Glutamatergic neuron (in vitro differentiated cells): ENCODE measurements at places on chromosomes 2 and 18. TPM values are rescaled to one million over a fixed set of nuclear protein-coding genes. Genes with fewer than 3 reads are reported as not detected.
A peak's percentile ranks its signal among the peaks of the same experiment; 100 is the strongest.

- H3K4me1 ChIP-seq, result no peaks in the 10 kb centered on the region
- H3K27me3 ChIP-seq, result no peaks in the 10 kb centered on the region
- H3K36me3 ChIP-seq, result peaks cover 14% of the 10 kb centered on the region
- H3K27ac ChIP-seq, result no peak overlapping the region
Observed at GRCh38 chr2:120029672-120030640, 17.1 kb downstream of the EPB41L5 start.

GRCh38 chr2:47109680-47110079, 45.4 kb downstream of the STPG4 start:
- no peak for DNase-seq
- H3K27me3 ChIP-seq, result peaks cover 3% of the 10 kb centered on the region
- H3K4me3 ChIP-seq, result no peak overlapping the region
- no peaks in the 10 kb centered on the region for H3K4me1 ChIP-seq
- no peak overlapping the region for H3K27ac ChIP-seq

The CAPN14 gene
- total RNA-seq, result 0.25 TPM

GRCh38 chr2:102632380-102633175, 13.2 kb downstream of the SLC9A2 start:
- no peak for DNase-seq
- no peaks in the 10 kb centered on the region for H3K36me3 ChIP-seq
- H3K27me3 ChIP-seq, result no peaks in the 10 kb centered on the region
- H3K27ac ChIP-seq, result no peak overlapping the region
- H3K4me3 ChIP-seq, result no peak overlapping the region

DNA sequence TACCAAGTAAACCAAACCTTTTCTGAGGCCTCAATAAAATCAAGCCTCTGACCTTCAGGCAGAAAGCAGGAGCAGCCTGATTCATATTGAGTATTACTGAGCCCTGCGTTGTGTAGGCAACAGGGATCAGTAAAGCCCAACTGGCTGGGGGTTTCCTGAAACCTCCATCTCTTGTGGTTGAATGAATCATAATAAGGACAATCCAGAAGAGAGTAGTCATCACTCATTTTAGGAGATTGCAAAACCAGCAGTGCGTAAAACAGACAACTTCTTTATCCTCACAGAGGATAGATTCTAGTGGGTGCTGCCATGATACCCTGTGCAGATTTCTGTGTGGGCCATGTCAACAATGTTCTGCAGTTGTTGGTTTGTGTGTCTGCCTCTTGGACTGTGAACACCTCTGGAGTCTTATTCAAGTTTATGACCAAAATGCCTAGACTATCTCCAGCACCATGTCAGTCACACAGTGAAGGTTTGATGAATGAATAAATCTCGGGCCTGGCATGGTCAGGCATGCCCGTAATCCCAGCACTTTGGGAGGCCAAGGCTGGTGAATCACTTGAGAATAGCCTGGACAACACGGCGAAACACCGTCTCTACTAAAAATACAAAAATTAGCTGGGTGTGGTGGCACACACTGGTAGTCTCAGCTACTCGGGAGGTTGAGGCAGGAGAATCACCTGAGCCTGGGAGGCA, 51.8 kb upstream of the RAB27B start:
- no peak overlapping the region for H3K27ac ChIP-seq
- no peaks in the 10 kb centered on the region for H3K4me1 ChIP-seq

The PLEK gene
- total RNA-seq, result not detected

The ZNF514 gene
- total RNA-seq, result 19.1 TPM

DNA sequence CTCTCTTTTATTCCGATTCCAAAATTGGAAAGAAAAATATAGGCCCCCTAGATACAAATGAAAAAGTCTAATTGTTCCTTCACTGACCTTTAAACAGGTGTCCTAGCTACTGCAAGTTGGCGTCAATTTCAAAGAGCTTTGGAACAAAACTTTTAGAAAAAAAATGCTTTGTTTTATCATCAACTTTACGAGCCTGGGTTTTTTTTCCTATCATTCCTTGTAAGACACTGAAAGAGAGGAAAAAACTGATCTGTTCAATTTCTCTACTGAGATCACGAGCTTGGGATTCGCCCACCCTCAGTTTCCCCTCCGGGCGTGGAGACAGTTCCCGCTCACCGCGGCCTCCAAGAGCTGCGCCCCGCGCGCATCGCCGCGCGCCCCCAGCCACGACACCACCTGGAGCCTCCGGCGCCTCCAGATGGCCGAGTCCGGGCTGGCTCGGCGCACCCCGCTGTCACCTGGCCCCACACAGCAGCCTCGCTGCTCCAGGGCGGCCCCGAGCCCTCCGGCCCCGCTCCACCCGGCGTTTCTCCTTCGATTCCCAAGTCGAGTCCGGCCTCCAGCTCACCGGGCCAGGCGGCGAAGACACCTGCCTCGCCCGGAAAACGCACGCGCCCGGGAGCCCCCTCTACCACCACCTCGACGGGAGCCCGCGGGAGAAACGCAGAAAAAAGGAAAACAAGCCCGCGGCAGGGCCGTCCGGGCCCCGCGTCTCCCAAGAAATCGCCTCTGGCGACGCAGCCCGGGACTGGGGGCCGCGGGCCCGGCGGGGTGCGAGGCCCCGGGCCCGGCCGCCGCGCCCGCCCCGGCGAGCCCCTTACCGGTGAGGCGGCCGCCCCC, 656 bp downstream of the TBC1D8 start:
- peak; percentile 57 for DNase-seq
- H3K4me3 ChIP-seq, result peak overlapping the region; percentile 83
- peaks cover 38% of the 10 kb centered on the region for H3K4me1 ChIP-seq

The FAM124B gene
- total RNA-seq, result 1.3 TPM

- no peaks in the 10 kb centered on the region for H3K4me1 ChIP-seq
- H3K36me3 ChIP-seq, result no peaks in the 10 kb centered on the region
- DNase-seq, result no peak
- H3K27ac ChIP-seq, result no peak overlapping the region
- H3K4me3 ChIP-seq, result no peak overlapping the region
Observed at GRCh38 chr2:68556381-68556780, 87.0 kb upstream of the PROKR1 start.

- H3K27me3 ChIP-seq, result no peaks in the 10 kb centered on the region
- H3K4me1 ChIP-seq, result no peaks in the 10 kb centered on the region
- H3K27ac ChIP-seq, result no peak overlapping the region
- no peak for DNase-seq
- H3K36me3 ChIP-seq, result no peaks in the 10 kb centered on the region
Observed at GRCh38 chr18:54812885-54813284, 15.4 kb upstream of the RAB27B start.
